ENCODE measurements at places on chromosomes 4 and X.

DNA sequence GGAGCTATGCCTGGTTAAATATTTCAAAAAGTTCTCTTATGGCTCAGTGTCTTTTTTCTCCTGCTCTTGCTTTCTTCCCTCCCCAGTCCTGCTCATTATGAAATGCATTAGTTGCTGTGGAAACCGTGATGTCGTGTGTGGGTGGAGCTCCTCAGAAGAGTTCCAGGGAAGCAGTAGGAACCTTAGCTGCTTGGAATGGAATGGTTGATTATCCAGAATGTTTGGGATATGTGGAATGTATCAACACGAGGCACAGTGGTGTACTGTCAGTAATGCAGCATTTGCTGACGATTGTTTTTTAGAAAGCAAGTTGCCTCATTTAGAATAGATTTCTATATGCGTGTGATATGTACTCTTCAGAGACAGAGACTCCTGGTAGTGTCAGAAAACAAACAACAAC is 333.2 kb downstream of the ARHGAP10 start:
- H3K27ac ChIP-seq = no peak overlapping the region
- H3K4me1 ChIP-seq = peaks cover 14% of the 10 kb centered on the region
- peaks cover 62% of the 10 kb centered on the region for H3K36me3 ChIP-seq
- DNase-seq = peak; percentile 87

DNA sequence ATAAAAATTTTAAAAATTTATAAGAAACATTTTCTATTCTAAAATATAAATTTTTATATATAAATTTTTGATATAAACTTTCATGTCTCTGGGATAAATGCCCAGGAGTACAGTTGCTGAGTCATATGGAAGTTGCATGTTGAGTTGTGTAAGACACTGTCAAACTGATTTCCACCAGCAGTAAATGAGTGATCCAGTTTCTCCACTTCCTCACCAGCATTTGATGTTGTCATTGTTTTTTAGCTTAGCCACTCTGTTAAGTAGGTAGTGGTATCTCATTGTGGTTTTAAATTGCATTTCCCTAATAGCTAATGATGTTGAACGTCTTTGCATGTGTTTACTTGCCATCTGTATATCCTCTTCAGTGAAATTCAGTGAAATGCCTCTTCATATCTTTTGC is 66.5 kb downstream of the MAMLD1 start:
- no peaks in the 10 kb centered on the region for H3K36me3 ChIP-seq
- H3K4me1 ChIP-seq = no peaks in the 10 kb centered on the region
- no peak overlapping the region for H3K27ac ChIP-seq
- peak; percentile 82 for DNase-seq
- no peak overlapping the region for H3K4me3 ChIP-seq

- H3K27ac ChIP-seq = no peak overlapping the region
- H3K4me3 ChIP-seq = no peak overlapping the region
- H3K36me3 ChIP-seq = no peaks in the 10 kb centered on the region
Observed at GRCh38 chrX:47751670-47752069, 85.0 kb upstream of the ZNF81 start.

DNA sequence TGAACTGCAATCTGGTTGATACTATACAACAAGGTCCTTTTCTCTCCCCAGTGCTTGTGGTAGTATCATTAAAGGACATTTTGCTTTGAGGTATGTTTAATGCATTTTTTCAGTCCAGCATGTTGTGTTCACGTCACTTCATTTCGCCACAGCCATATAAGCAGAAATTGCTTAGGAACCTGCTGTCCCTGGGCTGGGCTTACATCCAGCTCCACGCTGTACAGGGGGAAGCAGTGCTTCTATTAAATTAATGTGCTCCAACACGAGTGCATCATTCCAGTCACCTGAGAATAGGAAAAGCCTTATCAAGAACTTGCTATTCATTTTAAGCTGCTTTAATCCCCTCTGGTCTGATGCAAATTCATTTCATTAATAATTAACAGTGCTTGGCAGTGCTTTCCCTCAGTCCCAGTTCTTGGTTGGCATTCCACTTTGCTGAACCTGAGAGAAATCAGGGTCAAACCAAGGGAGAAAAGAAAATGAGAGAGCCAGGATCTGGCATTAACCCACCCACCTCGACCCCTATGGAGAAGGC is 47.4 kb upstream of the PTCHD1 start:
- no peaks in the 10 kb centered on the region for H3K4me1 ChIP-seq
- no peak for DNase-seq
- H3K36me3 ChIP-seq = no peaks in the 10 kb centered on the region
- no peak overlapping the region for H3K27ac ChIP-seq
- no peaks in the 10 kb centered on the region for H3K27me3 ChIP-seq

DNA sequence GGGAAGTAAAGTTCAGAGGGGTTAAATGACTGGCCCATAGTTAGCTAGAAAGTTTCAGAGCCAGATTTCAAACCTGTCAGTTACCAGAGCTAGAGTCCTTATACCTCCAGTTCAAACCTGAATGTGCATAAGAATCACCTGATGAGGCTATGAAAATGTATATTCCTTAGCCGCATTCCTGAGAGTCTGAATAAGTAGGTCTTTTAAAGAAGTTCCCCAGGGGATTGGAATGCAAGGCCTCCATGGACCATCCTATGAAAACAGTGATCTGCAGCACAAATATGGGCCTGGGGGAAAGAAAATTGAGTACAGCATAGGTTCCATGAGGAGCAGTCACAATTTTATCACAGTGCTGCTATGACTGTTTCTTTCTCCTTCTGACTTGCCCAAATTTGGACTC is 263.9 kb upstream of the CXorf66 start:
- no peak for DNase-seq
- H3K4me1 ChIP-seq = no peaks in the 10 kb centered on the region
- peak overlapping the region; percentile 45 for H3K27ac ChIP-seq
- no peaks in the 10 kb centered on the region for H3K27me3 ChIP-seq

DNA sequence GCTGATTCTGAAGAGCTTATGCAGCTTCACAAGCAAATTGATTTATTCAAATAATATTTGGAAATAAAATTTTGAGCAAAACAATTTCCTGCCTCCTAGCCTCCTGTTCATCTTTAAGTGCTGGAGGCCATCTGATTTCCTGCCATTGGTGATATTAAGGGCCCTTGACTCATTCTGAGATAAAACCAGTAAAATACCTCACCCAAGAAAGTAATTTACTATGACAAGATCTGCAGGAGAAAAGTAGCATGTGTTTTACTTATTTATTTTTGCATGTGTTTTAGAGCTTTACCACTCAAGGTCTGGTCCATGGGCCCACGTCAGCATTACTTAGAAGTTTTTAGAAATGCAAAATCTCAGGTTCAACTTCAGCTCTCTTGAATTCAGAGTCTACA is 67.7 kb downstream of the DCLK2 start:
- no peak overlapping the region for H3K4me3 ChIP-seq
- no peaks in the 10 kb centered on the region for H3K36me3 ChIP-seq
- no peak overlapping the region for H3K27ac ChIP-seq
- DNase-seq = no peak
- no peaks in the 10 kb centered on the region for H3K27me3 ChIP-seq

DNA sequence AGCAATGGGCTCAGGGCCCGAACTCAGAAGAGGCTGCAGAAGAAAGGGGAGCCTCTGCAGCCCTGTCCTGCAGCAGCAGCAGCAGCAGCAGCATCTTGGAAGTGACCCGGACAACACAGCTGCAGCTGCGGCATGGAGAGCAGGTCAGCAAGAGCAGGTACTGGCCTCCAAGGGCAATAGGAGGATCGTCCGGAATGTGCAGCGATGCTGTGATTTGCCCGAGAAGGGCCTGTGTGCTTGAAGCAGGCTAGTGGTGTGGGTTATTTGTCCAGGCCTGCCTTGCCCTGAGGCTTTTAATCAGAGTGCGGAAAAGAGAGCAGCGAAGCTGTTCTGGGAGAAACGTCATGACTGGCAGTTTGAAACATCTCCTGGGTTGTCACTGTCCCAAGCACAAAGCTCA is 126.0 kb downstream of the F11 start:
- H3K36me3 ChIP-seq = no peaks in the 10 kb centered on the region
- no peaks in the 10 kb centered on the region for H3K4me1 ChIP-seq
- H3K27me3 ChIP-seq = no peaks in the 10 kb centered on the region
- DNase-seq = no peak
- H3K27ac ChIP-seq = no peak overlapping the region
- H3K4me3 ChIP-seq = peak overlapping the region; percentile 36

DNA sequence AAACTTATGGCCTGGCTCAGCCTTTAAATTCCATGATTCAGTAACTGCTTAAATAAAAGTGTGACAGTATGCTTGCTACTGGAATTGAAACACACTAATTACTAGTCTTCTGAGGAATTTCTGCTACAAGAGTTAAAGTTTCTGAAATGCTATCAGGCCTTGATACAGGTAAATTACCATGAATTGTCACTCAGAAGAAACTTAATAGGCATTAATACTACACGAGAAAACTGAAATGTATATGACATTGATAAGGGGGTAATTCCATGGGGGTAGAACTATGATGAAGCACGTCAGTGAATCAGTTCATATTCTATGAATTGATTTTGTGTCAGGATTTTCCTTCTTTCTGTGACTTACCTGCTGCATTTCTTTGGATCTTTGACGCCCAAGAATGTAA is 3.0 kb upstream of the NPY1R start:
- H3K4me1 ChIP-seq = peaks cover 8% of the 10 kb centered on the region
- no peak for DNase-seq
- no peaks in the 10 kb centered on the region for H3K36me3 ChIP-seq
- H3K27ac ChIP-seq = no peak overlapping the region
- H3K27me3 ChIP-seq = peaks cover 20% of the 10 kb centered on the region
- no peak overlapping the region for H3K4me3 ChIP-seq

DNA sequence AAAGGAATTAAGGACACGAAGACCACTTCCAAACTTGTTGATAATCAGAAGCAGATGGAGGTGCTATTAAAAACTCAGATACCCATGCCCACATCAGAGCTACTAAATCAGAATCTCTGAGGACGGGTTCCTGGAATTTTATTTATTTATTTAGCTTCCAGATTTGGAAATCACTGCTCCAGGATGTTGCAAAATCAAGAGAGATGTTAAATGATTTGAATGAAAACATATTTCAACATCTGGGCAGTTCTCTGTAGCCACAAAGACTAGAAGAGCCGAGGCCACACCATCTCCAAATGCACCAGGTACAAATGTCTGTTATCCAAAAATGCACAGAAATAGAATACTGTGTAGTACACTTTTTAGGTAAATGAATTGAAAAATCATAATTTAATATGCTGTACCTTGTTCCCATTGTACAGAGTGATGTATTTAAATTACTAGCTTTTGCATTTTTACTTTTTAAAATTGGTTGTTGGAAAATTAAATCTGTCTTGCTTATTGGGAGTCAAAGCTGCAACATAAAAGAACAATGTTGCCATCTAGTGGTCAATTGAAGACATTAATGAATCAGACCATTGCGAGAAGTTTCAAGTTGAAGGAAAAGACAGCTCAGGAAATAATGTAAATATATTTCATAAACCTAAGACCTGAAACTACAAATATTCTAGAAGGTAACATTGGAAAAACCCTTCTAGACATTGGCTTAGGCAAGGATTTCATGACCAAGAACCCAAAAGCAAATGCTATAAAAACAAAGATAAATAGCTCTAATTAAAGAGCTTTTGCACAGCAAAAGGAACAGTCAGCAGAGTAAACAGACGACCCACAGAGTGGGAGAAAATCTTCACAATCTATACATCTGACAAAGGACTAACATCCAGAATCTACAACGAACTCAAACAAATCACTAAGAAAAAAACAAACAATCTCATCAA is 151.3 kb upstream of the TTC29 start:
- peaks cover 2% of the 10 kb centered on the region for H3K4me1 ChIP-seq
- H3K27ac ChIP-seq = no peak overlapping the region
- H3K4me3 ChIP-seq = no peak overlapping the region
- H3K27me3 ChIP-seq = no peaks in the 10 kb centered on the region
- no peaks in the 10 kb centered on the region for H3K36me3 ChIP-seq
- DNase-seq = peak; percentile 70
